ENCODE measurements at places on chromosomes 5 and 9.

GRCh38 chr5:58153255-58153654, 306.6 kb downstream of the PLK2 start:
- no peak for DNase-seq

- no peak for DNase-seq
Observed at GRCh38 chr9:114203410-114204140, 48.2 kb downstream of the COL27A1 start.

DNA sequence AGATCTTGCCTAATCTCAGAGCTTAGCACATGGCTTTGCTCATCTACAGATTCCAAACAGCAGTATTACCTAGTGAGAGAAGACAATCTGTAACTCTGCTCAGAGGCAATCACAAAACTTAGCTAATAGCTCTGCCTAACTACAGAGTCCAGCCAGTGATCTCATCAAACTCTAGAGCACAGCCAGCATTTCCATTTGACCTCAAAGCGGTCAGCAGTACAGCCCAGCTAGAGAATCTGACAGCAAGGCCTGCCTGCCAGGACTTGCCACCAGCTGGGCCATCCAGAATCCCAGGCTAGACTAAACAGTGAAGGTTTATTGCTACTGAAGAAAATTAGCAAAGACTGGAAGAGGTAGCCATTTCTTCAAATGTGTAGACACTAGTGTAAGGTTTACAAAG, 217.9 kb upstream of the VLDLR start:
- DNase-seq, result no peak

GRCh38 chr5:164809821-164810220, 1304.4 kb downstream of the MAT2B start:
- DNase-seq, result no peak

GRCh38 chr9:14515571-14516198, 177.5 kb downstream of the ZDHHC21 start:
- no peak for DNase-seq

- DNase-seq, result no peak
Observed at GRCh38 chr5:69268899-69269298, 34.2 kb downstream of the CDK7 start.

DNA sequence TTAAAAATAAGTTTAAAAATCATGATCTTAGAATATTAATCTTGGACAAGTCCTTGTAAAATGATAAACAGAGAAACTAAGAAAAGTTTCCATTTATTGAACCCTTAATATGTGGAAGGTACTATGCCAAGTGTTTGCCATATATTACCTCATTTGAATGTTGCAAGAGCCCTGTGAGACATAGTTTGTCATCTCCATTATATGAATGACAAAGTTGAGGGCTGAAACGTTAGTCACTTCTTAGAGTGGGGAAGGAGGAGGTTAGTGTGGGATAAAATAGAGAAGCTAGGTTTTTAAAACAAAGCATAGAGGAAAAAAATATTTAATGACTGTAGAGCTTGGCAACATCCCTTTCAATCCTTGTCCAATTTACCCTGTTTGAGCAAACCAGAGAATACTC, 2.0 kb downstream of the TNC start:
- no peak for DNase-seq

DNA sequence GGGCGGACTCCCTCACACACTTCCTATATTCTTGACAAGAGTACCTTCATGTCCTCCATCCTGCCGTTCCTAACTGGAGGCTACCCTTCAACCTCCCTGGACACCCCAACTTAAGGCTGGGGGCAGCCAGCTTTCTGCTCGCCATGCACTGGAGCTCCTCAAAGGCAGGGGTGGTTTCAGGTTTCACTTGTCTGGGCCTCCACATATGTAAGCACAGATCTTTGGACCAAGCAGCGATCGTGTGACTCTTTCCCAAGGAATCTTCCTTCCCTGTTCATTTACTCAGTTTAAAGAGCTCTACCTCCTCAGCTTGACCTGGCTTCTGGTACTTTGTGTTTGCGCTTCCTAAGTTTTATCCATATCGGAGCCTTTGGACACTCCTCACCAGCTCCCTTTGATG, 34.2 kb upstream of the TRPC7 start:
- no peak for DNase-seq

- no peak for DNase-seq
Observed at GRCh38 chr5:175788155-175788787, 83.1 kb upstream of the CPLX2 start.

DNA sequence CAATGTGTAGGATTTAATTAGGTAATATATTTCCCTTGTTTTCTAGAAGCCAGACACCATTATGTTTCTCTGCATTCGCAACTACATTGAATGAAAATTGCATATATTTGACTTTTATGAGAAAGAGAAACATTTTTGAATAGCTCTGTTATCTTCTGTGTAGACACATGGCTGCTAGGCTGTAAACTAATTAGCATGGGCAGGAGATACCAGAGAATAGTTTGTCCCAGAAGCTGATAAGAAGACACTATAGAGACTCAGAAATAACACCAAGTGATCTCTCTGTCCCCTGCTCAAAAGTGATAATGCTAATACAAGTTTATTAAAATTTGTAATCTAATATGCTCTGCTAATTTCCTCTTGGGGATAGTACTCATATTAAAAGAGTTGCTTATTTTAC, 198.0 kb upstream of the TUSC1 start:
- no peak for DNase-seq

DNA sequence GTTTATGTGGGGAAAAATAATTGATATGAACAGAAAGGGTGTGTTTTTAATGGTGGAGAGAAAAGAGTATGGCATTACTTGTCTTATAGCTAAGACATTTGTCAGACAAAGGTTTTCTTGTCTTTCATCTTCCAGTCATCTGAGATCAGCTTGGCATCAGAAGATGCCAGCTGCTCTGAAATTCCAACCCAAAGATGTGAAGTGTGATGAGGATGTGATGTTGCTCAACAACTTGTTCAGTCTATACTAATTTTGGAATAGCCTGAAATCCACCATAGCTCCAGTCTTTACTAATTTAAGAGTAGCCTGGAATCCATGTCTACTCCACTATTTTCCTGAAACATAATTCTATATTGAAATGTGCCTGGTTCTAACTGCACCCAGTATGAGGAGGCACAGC, 182.3 kb downstream of the CFAP90 start:
- no peak for DNase-seq

DNA sequence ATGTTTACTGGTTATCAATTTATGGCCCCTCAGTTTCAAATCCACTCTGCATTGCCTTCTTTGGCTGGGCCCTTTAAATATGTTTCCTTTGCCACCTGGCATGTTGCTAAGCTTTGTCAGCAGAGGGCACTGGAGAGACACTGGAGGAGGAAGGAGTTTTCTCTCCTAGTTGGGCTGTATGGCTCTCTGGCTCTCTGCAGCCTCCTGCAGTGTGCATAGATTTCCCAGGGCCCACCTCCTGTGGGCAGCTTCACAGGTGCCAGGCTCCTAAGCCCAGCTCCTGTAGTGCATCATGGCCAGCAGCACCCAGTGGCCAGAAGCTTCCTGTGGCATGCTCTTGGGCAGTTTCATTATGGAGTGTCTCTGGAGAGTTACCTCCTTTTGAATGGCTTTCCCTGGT, 23.3 kb downstream of the CAVIN4 start:
- DNase-seq, result no peak

- no peak for DNase-seq
Observed at GRCh38 chr9:108181441-108181840, 674.3 kb downstream of the ACTL7B start.

DNA sequence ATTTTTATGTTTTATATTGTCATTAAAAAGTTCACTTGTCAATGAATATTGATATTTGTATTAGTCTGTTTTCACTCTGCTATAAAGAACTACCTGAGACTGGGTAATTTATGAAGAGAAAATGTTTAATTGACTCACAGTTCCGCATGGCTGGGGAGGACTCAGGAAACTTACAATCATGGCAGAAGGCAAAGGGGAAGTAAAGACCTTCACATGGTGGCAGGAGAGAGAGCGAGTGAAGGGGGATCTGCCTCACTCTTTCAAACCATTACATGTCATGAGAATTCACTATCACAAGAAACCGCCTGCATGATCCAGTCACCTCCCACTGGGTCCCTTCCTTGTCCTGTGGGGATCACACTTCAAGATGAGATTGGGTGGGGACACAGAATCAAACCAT, 27.4 kb downstream of the SRD5A1 start:
- no peak for DNase-seq

DNA sequence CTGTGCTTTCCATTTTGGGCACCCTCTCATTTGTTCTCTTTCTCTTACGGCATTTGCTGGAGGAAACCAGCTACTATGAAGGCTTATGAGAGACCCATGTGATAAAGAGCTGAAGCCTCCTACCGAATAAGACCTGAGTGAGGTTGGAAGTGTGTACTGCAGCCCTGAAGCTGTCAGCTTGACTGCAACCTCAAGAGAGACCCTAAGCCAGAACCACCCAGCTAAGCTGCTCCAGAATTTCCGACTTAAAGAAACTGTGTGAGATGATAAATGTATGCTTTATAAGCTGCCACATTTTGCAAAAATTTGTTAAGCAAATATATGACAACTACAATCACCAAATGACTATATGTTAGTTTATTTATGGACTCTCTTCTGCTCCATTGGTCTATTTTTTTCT, 151.7 kb upstream of the PTPRD start:
- DNase-seq, result no peak

DNA sequence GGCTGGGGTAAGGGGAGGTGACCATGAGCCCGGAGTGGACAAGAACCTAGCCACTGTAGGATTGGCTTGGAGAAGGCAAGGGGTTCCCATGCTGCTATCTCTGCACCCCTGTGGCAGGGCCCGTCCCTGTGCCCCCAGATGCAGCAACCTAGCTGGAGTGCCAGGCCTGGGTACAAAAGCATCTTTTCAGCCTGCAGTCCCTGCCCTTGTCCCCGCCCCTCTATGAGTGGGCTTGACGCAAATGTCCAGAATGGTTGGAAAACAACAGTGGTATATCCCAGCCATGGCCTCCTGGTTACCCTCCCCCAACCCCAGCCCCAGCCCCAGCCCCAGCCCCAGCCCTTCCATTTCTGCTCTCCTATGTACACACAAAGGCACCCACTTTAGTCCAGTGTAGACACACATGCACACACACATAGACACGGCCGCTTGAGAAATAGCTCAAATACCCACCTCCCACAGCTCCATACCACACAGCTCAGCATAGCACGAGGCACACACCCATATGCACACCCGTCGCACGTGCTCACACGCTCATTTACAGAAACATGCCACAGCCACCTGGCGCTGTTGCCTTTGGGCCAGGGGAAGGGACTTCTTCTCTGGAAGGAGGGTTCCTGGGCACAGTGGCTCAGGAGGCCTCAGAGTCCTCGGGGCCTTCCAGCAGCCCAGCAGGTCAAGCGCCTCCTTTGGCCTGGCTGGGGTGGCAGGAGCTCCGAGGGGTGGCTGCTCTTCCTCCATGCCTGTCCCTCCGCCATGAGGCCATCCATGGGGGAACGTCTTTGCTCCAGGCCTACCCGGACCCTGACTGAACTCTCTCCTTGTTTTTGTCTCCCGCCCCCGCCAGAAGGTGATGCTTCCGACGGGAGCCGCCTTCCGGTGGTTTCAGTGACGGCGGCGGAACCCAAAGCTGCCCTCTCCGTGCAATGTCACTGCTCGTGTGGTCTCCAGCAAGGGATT, 34.1 kb downstream of the CXXC5 start:
- DNase-seq, result no peak

- no peak for DNase-seq
Observed at GRCh38 chr9:19492775-19493173, 84.0 kb downstream of the ACER2 start.

GRCh38 chr9:72352911-72353388, 12.1 kb downstream of the ZFAND5 start:
- DNase-seq, result no peak

DNA sequence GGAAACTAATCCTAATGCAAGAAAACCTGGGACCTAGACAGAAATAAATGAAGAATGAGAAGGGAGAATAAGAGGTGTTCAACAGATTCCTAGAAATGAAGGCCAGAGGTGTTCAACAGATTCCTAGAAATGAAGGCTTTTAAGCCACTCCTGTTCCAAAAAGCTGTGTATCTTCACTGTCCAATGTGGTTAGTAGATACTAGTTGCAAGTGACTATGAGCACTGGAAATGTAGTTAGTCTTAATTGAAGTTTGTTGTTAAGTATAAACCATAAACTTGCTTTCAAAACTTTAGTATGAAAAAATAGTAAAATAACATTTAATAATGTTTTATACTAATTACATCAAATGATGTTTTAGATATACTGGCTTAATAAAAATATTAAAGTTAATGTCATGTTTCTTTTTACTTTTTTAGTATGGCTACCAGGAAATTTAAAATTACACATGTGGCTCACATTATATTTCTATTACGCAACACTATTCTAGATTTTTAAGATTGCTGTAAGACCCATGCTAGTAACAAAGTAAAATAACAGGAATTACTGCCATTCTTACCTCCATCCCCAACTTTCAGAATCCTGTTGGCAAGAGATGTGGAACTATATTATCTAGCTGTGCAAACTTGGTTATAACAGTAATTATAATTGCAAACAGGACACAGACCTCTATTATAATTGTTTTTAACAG, 57.5 kb downstream of the RICTOR start:
- no peak for DNase-seq

- DNase-seq, result no peak
Observed at GRCh38 chr9:82106536-82106935, 118.0 kb downstream of the SPATA31D1 start.

DNA sequence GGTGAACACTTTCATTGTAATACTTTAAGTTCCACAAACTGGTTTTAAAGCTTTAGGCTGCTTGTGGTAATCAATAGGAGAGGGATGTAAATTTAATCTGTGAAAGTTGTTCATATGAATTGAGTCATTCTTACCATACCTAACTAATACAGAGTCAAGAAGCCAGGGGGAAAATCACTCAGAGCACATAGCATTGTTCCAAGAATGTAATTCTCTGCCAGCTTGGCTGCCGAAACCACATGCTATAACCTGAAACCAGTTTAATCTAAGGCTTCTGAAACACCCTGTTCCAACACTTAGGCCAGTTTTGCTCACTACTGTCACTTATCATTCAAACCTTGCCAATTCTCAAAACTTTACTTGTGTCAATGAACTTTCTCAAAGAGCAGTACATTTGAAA, 528.8 kb upstream of the GRAMD2B start:
- DNase-seq, result no peak

DNA sequence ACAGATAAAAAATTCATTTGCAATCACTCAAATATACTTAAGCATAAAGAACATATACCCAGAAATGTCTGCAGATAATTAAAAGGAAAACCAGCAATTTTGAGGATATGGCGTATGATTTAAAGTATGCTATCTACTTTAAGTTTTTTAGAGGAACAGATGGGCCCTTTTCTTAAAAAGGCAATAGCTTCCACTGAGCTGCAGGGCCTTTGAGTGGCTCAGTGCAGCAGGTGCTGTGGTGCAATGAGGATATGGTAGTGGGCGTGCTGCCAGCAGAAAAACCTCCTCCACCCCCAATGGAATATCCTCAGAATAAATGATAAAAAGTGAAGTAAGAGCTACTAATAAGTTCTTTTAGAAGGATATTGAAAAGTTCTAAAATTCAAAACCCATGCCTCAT, 814.5 kb downstream of the MTRR start:
- no peak for DNase-seq
